SK-N-SH (cell line): ENCODE measurements at places on chromosomes 11 and 22. TPM values are rescaled to one million over a fixed set of nuclear protein-coding genes. Genes with fewer than 3 reads are reported as not detected.

Gene CEP126
- polyA plus RNA-seq = 1.4 and 2.1 TPM in 2 replicates

Gene MOGAT2
- 0.03 TPM in 1 of 2 replicates, not detected in the other for polyA plus RNA-seq

Gene RAG1
- polyA plus RNA-seq = 0.08 TPM in 2 replicates

Gene TENM4
- 6.0 and 16.7 TPM in 2 replicates for polyA plus RNA-seq

Gene TRIM48
- not detected in 2 replicates for polyA plus RNA-seq

Gene THAP12
- polyA plus RNA-seq = 14.9 and 19.6 TPM in 2 replicates

Gene HTR3B
- polyA plus RNA-seq = not detected in 2 replicates

Gene OR52N4
- 0.10 TPM in 1 of 2 replicates, not detected in the other for polyA plus RNA-seq

DNA sequence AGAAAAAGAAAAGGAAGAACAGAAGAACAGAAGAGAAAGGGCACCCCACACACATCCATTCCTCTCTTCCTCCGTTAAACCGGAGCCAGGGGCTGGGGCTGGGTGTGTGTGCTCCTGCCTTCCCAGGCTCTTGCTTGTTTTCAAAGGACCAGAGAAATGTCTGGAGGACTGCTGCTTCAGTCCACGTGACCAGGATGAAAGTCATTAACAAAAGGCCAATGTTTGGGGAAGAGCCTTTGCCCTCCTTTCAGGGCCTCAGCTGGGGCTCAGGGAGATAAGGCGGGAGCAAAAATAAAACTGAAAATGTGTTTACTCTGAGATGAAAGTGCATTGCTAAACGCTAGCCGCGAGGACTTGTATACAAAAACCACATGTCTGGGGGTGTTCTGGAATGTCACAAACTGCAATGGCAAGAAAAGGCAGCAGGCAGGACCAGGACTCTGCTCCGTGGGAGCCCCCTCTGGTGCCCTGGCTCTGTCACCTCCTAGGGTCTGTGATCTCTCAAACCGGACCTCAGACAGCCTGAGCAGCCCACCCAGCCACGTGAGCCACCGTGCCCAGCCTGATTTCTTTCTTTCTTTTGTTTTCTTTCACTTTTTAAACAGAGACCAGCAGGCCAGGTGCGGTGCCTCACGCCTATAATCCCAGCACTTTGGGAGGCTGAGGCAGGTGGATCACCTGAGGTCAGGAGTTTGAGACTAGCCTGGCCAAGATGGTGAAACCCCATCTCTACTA is 31.6 kb upstream of the MYH9 start:
- H3K27ac ChIP-seq = no peak overlapping the region
- no peaks in the 10 kb centered on the region for H3K4me1 ChIP-seq
- DNase-seq = no peak
- H3K27me3 ChIP-seq = no peaks in the 10 kb centered on the region
- H3K36me3 ChIP-seq = no peaks in the 10 kb centered on the region

DNA sequence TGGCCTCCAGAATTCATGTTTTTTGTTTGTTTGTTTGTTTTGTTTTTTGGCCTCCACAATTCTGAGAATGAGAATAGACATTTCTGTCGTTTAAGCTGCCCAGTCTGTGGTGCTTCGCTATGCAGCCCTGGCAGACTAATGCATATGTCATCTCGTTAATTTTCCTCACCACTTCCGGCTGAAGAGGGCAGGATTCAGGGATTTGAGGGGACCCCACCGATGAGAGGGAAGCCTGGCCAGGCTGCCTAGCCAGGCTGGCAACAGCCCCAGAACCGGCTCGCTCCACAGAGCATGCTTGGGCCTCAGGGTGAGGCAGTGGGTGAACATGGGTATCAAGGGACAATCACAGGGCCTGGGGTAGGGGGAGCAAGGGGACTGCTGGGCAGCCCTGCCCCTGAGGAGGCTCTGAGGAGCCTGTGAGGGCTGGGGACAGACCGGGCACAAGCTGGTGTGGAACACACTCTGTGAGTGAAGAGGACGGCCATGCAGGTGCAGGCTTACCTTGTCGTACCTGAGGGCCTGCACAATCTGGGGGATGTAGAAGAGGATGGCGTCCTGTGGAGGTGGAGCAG is 47.8 kb upstream of the SERPIND1 start:
- H3K4me1 ChIP-seq = peaks cover 12% of the 10 kb centered on the region; the same call in 1 of the 2 replicates
- no peak overlapping the region for H3K27ac ChIP-seq
- DNase-seq = no peak
- no peak overlapping the region for H3K4me3 ChIP-seq

DNA sequence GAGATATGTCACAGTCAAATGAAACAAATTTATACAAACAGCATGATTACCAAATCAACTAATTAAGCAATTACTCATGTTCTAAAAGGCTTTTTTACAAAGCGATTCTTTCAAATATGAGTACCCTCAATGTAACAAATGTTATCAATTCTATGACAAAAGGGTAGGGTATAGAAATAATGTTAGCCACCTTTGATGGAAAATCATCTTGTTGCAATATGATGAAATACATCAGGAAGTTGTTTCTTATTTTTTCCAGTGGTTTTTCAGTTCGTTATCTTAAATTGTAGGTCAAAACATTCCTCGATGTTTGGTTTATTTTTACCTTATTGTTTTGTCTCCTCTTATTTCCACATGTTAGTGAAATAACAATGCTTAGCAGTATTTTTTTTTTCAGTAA is 6.5 kb downstream of the ARHGEF12 start:
- H3K36me3 ChIP-seq = no peaks in the 10 kb centered on the region
- H3K4me1 ChIP-seq = peaks cover 32% of the 10 kb centered on the region
- no peaks in the 10 kb centered on the region for H3K27me3 ChIP-seq
- H3K27ac ChIP-seq = no peak overlapping the region

- H3K4me3 ChIP-seq = no peak overlapping the region
- DNase-seq = peak; percentile 84
- H3K27me3 ChIP-seq = no peaks in the 10 kb centered on the region
- no peak overlapping the region for H3K27ac ChIP-seq
These were observed 2.3 kb downstream of the KRTAP5-11 start for GRCh38 chr11:71580057-71581003.

DNA sequence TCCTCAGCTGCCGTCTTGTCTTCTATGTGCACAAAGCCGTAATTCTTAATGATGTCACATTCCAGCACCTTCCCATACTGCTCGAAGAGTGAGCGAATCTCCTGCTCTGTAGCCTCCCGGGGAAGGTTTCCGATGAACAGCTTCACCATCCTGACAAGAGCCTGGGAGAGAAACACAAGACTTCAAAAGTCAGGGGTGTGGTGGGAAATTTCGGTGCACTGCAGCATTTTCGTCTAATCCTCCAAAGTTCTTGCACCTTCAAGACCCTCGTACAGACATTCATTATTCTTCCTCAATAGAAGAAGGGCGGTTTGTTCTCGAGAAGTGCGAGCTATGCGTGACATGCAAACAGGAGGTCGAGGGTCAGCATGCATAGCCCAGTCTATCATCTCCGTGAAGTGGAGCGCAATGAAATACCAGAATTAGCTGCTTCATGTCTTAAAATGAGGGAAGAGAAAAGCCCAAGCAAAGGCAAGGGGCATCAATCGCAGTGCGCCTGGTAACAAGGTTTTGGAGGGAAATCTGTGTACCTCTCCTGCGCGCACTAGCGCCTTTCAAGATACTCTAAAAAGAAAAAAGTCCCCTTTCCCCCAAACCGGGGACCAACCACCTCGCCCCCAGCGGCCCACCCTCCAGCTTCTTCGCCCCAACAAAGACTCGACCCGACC is 622 bp downstream of the RBM4B start:
- H3K4me1 ChIP-seq = peaks cover 21% of the 10 kb centered on the region
- no peak for DNase-seq
- H3K36me3 ChIP-seq = peaks cover 20% of the 10 kb centered on the region
- H3K4me3 ChIP-seq = peak overlapping the region; percentile 63
- H3K27me3 ChIP-seq = no peaks in the 10 kb centered on the region
- H3K27ac ChIP-seq = peak overlapping the region; percentile 97

- no peaks in the 10 kb centered on the region for H3K36me3 ChIP-seq
- no peaks in the 10 kb centered on the region for H3K27me3 ChIP-seq
- no peaks in the 10 kb centered on the region for H3K4me1 ChIP-seq
- no peak overlapping the region for H3K4me3 ChIP-seq
- no peak overlapping the region for H3K27ac ChIP-seq
These were observed 11.1 kb downstream of the BACE1-AS start for GRCh38 chr11:117302228-117302627.

GRCh38 chr22:43313244-43313889 is 29.8 kb downstream of the SCUBE1 start:
- H3K27ac ChIP-seq = no peak overlapping the region
- DNase-seq = no peak
- no peaks in the 10 kb centered on the region for H3K36me3 ChIP-seq
- H3K27me3 ChIP-seq = no peaks in the 10 kb centered on the region
- no peak overlapping the region for H3K4me3 ChIP-seq
- H3K4me1 ChIP-seq = no peaks in the 10 kb centered on the region

DNA sequence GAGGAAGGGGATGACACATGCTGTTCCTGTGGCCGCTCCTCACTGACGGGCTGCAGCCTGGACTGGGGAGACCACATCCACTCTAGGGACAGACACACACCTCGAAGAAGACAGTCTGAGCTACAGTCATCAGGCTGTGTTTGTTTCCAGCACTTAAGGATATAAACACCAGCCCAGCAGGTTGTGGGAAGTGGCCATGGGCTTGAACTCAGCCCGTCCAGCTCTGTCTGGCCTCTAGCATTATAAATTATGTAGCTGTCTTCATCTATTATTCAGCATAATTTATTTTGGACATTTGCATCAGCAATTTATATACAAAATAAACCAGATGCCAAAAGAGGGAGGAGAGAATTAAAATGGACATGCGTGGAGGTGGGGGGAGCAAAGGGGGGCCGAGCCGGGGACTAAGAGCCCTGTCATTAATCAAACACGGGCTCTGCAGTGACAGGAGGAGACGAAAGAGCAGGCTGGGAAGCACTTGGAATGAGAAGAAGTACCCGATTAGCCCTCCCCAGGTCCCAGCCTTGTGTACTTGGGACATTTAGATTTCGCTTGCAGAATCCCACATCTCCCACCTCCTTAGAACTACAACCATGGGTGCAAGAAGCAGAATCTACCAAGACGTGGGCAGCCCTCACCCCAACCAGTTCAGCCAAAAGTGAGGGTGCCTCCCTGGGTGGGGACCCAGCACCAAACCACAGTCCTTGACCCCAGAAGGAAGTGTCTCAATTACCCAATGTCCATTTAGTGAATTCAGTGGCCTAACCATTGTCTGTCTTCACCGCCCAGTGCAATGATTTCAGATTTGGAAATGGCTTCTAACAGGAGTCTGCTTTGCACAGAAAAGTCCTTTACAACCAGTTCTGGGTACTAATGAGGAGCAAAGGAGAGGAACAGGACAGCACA is 309.6 kb downstream of the OPCML start:
- no peaks in the 10 kb centered on the region for H3K27me3 ChIP-seq
- H3K36me3 ChIP-seq = no peaks in the 10 kb centered on the region
- no peak for DNase-seq
- no peak overlapping the region for H3K4me3 ChIP-seq
- no peak overlapping the region for H3K27ac ChIP-seq

- peak; percentile 84 for DNase-seq
- peak overlapping the region; percentile 54 for H3K4me3 ChIP-seq
- H3K4me1 ChIP-seq = no peaks in the 10 kb centered on the region
These were observed 1.5 kb upstream of the LARGE1 start for GRCh38 chr22:33921525-33922348.

- no peak overlapping the region; the same call in 1 of the 2 replicates for H3K27ac ChIP-seq
- H3K4me1 ChIP-seq = no peaks in the 10 kb centered on the region
- H3K27me3 ChIP-seq = no peaks in the 10 kb centered on the region
These were observed 91.0 kb downstream of the TMPRSS5 start for GRCh38 chr11:113615098-113615497.

- no peaks in the 10 kb centered on the region for H3K27me3 ChIP-seq
- H3K4me1 ChIP-seq = peaks cover 47% of the 10 kb centered on the region
- DNase-seq = no peak
- H3K27ac ChIP-seq = peak overlapping the region; percentile 84
These were observed 10.9 kb upstream of the MFNG start for GRCh38 chr22:37497062-37497599.

DNA sequence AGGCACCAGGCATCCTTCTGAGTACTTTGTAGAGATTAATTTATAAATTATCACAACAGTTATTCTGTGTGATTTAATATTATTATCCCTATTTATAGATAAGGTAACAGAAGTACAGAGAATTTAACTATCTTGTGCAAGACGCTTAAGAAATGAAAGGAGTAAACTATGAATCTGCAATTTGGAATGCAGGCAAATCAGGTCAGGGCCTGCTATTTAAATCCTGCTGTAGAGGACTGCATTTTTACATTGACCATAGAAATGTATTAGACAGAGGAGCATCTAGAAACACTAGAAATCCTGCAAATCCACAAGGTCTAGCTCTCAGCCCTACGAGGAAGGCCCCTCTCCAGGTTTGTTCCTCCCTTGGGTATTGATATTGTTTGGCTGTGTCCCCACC is 336.2 kb downstream of the ETS1 start:
- no peak overlapping the region for H3K4me3 ChIP-seq
- no peaks in the 10 kb centered on the region for H3K36me3 ChIP-seq
- H3K4me1 ChIP-seq = no peaks in the 10 kb centered on the region
- H3K27me3 ChIP-seq = no peaks in the 10 kb centered on the region
- DNase-seq = no peak

DNA sequence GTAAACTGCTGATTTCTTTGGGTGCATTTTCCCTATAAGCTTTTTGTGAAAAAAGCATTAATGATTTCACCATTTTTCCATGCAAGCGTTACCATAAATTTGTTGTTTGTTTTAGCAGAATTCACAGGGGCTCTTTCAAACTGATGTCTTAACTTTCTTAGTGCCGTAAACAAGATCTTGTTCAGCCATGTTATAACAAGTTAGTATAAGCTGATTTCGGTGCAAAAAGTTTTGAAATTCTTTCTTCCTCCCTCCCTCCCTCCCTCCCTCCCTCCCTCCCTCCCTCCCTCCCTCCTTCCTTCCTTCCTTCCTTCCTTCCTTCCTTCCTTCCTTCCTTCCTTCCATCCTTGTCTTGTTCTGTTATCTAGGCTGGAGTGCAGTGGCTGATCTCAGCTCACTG is 71.7 kb upstream of the CHORDC1 start:
- no peaks in the 10 kb centered on the region for H3K4me1 ChIP-seq
- H3K27ac ChIP-seq = no peak overlapping the region
- H3K27me3 ChIP-seq = no peaks in the 10 kb centered on the region
- DNase-seq = no peak
